ENCODE measurements at places on chromosomes 3 and 15. TPM values are rescaled to one million over a fixed set of nuclear protein-coding genes. Genes with fewer than 3 reads are reported as not detected.

PYGO1 gene
- total RNA-seq = 8.6 TPM

ZNF280D gene
- total RNA-seq = 26.6 TPM

FGD5 gene
- 0.14 TPM for total RNA-seq

OR5K4 gene
- not detected for total RNA-seq

FANCD2OS gene
- total RNA-seq = not detected

C3orf80 gene
- 8.0 TPM for total RNA-seq

TLE3 gene
- total RNA-seq = 25.9 TPM

MESP2 gene
- 0.57 TPM for total RNA-seq

ITGA11 gene
- total RNA-seq = 55.0 TPM

SUSD5 gene
- 3.6 TPM for total RNA-seq

GREM1 gene
- total RNA-seq = 307 TPM

GOLGA6A gene
- not detected for total RNA-seq

EXOG gene
- 8.7 TPM for total RNA-seq

DGKG gene
- 2.0 TPM for total RNA-seq

STRC gene
- not detected for total RNA-seq
